ENCODE measurements at places on chromosomes 7 and 10.

DNA sequence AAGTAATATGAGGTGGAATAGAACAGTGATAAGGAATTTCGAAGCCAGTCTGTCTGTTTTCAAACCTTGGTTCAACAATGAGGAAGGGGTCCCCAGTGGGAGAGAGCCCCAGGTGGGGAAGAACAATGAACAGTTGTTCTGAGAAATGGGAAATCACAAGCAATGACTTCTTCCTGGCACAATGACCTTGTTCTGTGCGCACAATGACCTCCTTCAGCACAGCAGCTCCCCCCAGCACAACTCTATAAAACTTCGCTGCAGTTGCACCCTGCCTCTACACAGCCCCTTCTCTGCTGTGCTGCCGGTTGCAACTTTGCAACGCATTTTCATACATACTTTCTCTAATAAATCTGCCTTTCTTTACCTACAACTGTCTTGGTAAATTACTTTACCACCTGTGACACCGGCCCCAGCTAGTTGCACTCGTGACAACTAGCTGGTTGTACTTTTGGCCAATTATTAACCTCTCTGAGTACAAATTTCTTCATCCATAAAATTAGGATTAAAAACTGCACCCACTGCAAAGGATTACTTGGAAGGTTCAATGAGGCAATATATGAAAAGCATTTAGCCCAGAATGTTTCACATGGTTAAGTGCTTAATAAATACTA, 40.5 kb downstream of the ASB4 start:
- DNase-seq: no peak

DNA sequence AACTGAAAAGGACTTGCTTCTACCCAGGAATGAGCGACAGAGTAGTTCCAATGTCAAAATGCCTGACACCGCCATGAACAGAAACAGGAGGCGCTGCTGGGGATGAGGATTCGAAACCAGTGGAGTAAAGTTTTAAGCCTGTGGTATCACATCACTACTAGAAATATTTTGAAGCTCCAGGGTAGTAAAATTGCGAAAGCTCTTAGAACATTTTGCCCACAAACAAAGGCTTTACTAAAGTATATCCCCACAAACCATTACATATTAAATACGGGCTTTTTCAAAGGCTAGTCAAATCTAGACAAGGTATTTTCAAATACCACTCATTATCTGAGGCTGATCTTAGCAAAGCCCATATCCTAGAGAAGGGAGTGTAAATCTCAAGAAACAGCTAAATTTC, 2.4 kb downstream of the PRDX3 start:
- DNase-seq: no peak

- DNase-seq: no peak
Measured at GRCh38 chr10:6059506-6059905, 2.7 kb downstream of the IL2RA start.

DNA sequence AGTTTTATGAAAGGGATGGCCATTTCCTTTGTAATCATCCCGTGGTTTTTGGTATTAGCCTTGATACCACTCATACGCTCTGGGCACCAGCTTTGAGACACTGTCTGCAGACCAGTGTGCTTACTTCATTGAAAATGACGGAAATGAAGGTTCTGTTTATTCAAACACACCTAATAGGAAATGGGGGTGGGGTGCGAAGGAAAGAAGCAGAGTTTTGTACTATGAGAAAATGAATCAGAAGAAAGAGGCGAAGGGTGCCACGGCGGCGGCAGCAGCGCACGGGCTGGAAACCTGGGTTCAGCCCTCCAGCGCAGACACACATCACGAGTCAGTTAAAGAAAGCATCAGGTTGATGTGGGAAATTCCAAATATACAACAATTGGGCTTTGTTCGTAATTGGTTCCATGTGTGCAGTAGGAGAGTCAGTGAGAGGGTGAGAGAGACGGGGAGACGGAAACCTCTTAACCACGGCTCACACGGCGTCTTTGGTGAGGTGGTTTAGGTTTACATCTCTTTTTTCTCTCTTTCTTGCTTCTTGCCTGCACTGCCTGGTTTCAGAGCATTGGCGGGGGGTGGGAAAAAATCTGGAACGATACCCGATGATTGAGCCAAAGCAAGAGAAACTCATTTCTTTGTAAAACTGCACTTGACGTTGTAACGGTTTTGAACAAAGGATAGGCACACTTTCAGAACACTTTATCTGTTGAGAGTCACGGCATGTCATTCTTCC, 321.2 kb downstream of the FRMD4A start:
- DNase-seq: peak; percentile 22

- no peak for DNase-seq
Measured at GRCh38 chr7:41786944-41787343, 84.1 kb upstream of the INHBA start.

DNA sequence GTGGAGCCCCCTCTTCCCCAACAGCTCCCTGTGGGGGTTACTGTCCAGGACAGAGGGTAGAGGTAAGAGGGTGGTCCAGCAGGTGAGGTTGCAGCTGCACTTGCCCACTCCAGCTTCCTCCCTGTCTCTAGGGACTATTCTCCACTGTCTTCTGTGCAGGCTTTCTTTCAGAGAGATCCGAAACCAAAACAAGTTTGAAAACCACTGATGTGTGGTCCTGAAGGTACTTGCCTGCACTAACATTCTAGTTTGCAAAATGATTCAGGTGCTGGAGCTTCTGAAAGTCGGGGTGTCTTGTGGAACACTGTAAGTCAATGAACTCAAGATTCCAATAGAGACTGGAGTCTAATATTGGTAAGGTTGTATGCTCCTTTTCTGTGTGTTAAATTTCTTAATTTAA, 63.1 kb downstream of the BLNK start:
- DNase-seq: no peak

- DNase-seq: no peak
Measured at GRCh38 chr7:121456785-121457359, 60.8 kb upstream of the FAM3C start.

DNA sequence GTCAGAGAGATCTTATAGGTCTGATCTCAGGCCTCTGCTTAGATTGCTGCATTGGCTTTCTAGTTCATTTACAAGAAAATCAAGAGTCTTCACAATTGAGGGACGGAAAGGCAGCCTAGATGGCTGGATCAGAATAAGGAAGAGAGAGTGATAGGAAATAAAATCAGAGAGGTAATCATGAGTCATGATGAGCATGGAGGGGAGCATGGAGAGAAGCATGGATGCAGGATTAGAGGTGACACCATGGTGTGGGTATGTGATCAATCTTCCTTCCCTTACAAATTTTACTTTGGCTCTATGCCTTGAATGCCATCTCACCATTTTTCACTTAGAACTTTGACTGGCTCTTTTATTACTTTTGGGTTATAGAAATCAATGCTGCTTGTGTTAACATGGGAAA, 1.4 kb downstream of the BCCIP start:
- DNase-seq: no peak

DNA sequence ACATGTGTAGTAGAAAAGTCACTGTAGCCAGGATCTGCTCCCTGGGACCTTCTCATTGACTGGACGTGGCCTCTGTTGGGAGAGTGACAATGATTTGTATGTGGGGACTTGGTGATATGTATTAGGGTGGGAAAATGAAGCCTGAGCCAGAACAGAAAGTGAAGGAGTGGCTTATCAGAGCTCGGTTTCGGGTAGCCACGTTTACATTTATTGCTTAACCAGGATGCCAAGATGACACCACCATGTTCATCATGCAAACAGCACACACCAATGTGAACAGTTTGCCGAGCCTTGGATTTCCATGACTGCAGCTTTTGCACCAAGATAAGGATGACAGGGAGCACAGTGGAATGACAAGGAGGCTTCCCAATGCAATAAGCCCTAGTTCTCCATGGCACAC, 112.8 kb upstream of the STK17A start:
- DNase-seq: no peak

GRCh38 chr7:159139639-159140038, 5.0 kb downstream of the VIPR2 start:
- no peak for DNase-seq

GRCh38 chr10:117409549-117410305, 34.5 kb upstream of the PDZD8 start:
- no peak for DNase-seq

DNA sequence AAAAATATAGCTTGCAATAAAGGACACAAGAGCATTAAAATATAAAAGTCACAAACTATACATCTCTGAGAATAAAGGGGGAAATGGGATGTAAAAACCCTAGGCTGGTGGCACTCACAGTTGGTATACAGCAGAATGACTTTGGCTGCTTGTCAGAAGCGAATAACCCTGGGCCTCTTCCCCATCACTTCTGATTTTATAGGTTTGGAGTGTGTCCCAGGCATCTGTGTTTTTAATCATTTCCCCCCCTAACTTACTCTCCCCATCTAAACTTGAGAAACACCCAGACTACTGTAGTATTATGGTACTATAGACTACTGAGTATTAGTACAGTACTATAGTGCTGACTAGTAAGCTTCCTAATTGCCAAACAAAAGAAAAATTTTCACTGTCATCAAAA, 1.8 kb upstream of the RPA3 start:
- DNase-seq: no peak

- no peak for DNase-seq
Measured at GRCh38 chr10:117429643-117430265, 54.5 kb upstream of the PDZD8 start.

DNA sequence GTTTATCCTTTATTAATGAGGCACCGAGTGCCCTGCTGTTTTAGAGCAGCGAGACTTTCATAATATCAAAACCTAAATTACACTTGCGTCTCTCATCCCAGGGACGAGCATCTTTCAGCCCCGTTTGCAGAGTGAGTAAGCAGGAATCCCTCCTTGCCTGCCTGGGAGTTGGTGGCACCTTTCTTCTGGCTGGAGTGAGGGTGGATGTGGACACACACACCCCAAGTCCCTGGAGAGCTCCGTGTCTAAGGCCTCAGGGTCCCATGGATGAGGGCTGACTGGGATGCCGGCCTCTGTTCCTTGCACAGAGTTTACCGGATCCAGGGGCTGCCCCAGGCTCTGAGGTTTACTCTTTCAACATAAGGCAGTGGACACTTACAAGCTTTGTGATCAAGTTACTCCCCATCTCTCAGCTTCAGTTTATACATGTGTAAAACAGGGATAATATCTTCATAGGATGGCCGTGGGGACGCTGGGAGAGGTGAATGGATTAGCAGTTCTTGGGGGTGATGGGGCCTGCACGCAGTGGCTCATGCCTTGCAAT, 24.5 kb downstream of the POLL start:
- no peak for DNase-seq

GRCh38 chr7:29005829-29006228, 47.7 kb upstream of the TRIL start:
- DNase-seq: no peak

GRCh38 chr10:44567471-44567870, 182.6 kb upstream of the CXCL12 start:
- DNase-seq: no peak

DNA sequence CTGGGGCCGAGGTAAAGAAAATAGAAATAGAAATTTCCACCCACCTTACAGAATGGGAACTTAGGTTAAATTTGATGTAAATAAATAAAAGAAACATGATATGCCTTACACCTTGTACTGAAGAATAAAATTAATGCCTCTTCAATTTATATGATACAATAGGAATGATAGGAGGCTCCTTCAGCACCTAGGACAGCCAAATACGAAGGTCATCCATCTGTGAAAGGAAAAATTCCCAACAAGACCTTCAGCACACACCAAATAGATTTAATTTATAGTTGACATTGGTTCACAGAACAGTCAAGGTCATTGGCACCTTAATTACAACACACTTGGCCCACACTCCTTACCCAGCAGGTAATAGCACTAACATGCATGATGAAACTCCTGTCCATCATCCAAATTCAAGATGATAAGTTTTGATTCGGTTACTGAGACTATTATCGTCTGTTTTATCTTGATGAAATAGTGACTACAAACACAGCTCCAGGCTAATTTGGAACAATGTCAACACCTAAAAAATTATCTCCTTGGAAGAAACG, 250.9 kb downstream of the SNX13 start:
- DNase-seq: no peak

DNA sequence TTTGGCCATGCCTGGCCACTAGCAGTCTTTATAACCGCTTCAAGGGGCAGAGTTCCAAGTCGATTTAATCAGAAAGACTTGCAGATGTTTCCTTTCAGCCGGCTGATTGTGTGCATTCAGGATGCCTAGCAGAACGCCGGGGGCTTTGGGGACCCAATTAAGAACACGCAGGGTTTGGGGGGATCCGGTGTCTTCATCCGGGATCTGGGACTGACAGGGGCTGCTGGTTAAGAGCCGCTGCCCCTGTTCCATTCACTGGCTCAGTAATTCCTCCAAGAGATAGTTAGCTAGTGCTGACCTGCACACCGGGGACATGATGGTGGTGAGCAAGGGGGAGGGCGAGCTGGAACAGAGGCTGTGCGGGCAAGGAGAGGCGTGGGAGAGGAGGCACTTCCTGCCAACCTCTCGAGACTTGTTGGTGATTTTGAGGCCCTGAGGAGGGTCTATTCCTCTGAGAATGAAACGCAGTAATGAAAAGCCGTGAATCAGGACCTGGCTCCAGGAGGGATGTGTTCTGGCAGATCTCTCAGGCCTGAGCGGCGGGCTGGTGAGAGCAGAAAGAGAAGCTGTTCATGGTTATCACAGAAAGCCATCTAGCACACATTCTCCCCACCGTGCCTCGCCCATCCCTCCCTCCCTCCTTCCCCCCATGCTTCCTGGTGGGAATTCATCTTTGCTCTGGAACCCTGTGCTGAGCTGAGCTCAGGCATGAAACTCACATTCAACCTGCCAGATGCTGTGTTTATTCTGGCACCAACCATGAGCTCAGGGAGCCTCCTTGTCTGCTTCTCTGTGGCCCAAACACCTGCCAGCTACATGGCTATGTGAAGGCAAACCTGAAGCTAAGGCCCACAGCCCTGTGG, 152.0 kb downstream of the CCDC3 start:
- DNase-seq: no peak
